ENCODE measurements at places on chromosomes 1 and 21.
A peak's percentile ranks its signal among the peaks of the same experiment; 100 is the strongest.

DNA sequence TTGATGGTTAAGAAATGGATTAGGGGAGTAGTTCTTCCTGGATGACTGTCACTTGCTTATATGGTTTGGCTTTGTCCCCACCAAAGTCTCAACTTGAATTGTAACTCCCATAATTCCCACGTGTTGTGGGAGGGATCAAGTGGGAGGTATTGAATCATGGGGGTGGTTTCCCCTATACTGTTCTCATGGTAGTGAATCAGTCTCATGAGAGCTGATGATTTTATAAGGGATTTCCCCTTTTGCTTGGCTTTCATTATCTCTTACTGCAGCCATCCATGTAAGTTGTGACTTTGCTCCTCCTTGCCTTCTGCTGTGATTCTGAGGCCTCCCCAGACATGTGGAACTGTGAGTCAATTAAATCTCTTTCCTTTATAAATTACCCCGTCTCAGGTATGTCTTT lies 1621.1 kb downstream of the MRPL39 start:
- no peak for DNase-seq

GRCh38 chr1:33001282-33001681 lies 35.4 kb downstream of the AK2 start:
- DNase-seq, result no peak

GRCh38 chr1:114632427-114632826 lies 37.4 kb downstream of the DENND2C start:
- DNase-seq, result no peak

DNA sequence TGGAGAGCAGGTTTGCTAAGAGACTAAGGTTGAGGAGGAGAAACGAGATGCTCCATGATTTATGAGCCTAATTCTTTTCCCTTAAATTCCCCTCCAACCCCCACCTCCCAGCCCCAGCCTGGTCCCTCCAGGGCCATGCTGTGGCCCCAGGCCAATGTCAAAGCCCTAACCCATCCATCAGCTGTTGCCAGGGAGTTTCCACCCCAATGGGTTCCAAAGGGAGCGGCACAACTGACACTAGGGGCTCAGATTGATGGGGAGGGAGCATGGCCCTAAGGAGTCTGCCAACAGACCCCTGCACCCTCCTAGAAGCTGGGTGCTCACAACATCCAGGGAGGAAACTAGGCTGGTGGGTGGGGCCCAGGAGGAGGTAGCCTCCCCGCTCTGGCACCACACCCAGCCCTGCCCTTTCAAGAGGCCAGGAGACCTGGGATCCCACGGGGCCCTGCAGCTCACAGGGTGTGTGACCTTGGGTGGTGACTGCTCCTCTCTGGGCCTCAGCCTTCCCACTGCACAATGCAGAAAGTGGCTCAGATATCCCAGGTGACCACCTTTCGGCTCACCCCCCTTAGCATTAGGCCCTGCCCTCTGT lies 12.9 kb downstream of the AHDC1 start:
- no peak for DNase-seq

GRCh38 chr1:37556712-37557196 lies at the start of gene DNALI1:
TSS of gene DNALI1 (plus strand) at chr1:37556940. CDS start at chr1:37556995, 55 bp downstream.
- no peak for DNase-seq

- DNase-seq, result no peak
Measured at GRCh38 chr1:159955456-159955855, 1.4 kb upstream of the SLAMF9 start.

GRCh38 chr1:78617615-78618026 lies 2.6 kb upstream of the IFI44L start:
- DNase-seq, result peak; percentile 49

- DNase-seq, result peak; percentile 72
Measured at GRCh38 chr1:117754061-117754969, 148.5 kb downstream of the TENT5C start.

- peak; percentile 97 for DNase-seq
Measured at GRCh38 chr1:203769505-203770343, 4.7 kb downstream of the LAX1 start.

- DNase-seq, result no peak
Measured at GRCh38 chr1:44707112-44707881, 23.7 kb downstream of the RNU5D-1 start.

DNA sequence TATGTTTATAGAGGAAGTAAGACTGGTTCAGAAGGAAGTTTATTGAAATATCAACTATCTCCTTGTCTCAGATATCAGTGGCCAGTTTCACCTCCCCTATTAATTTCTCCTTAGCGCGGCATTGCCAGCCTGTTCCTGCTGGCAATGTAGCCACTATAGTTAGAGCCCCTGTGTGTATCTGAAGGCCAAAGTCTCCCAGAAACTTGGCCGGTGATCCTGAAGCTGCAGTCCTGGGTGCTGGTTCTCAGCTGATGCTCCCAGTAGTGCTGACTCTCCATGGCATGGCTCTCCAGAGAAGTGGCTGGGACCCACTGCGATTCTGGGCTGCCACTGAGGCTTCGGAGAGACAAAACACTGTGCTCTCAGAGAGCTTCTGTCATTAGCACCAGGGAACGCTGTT lies 59.9 kb downstream of the TNN start:
- DNase-seq, result no peak

DNA sequence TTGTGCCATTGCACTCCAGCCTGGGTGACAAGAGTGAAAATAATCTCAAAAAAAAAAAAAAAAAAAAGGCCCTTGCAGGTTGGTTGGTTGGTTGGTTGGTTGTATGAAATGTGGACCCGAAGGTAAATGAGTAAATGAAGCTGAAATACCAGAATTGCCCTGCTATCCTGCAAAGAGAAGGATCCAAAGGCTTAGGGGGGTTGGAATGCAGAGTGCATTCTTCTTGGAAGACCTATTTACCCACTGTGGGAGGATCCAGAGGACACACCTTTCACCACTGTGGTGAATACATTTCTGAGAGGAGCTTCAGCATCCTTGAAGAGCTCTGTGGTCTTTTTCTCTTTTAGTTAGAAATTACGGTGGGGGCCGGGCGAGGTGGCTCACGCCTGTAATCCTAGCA lies 28.7 kb upstream of the EIF4G3 start:
- DNase-seq, result no peak

- peak; percentile 20 for DNase-seq
Measured at GRCh38 chr1:175072099-175072951, 4.7 kb downstream of the TNN start.

- no peak for DNase-seq
Measured at GRCh38 chr21:24197132-24197643, 1410.1 kb downstream of the MRPL39 start.

- DNase-seq, result no peak
Measured at GRCh38 chr1:58968360-58968952, 184.6 kb upstream of the JUN start.

- no peak for DNase-seq
Measured at GRCh38 chr1:7006996-7007871, 222.0 kb downstream of the CAMTA1 start.

DNA sequence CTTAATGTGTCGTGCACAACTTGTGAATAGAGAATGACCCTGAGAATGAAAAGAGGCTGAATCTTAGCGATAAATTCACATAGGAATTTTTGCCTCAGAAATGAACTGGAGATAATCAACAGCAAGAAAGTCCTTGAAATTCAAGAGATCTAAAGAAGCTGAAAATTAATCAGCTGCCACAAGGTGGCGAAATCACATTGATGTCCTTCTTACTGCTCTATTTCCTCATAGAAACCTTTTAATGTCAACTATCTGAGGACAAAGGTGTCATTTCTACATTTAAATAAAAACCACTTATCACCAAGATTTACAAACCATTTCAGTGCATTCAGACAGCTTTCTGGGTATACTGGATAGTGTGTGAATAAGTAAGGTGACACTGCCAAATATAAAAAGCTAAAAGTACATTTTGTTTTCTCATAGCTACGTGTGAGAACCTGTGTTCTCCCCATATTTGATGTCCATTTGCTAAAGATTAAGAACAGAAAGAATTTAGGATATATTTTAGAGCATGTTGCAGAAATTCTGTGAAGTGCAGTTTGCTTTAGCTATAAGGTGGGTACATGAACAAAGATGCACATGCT lies 485.3 kb upstream of the PTBP2 start:
- DNase-seq, result peak; percentile 78

GRCh38 chr1:164794356-164794755 lies 235.4 kb downstream of the PBX1 start:
- DNase-seq, result no peak

DNA sequence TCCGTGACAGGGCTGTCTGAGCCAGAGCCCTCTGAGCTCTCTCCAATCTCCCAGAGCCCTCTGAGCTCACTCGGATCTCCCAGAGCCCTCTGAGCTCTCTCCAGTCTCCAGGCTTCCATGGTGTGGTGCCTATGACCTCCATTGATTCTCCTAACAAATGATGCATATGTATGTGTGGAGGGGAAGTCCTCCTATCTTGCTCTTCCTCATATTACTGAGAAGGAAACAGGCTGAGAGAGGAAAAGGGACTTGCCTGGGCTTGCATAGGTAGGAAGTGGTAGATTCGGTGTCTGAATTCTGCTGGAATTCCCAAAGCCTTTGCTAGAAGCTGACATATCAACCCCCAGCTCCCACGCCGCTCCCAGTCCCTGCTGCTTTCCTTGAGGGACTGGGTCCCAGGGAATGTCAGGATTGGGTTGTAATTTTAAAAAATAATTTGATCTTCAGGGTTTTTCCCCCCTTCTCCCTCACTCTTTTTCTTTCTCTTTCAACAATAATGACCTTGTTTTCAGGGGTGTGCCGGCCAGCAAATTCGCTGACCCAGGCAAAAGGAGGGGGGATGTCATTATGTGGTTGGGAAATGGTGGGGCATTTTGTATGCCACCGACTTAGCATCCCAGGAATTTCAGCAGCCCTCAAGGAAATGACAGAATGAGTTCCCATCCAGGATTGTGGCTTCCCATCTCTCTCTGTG lies 42.3 kb upstream of the RUNX3 start:
- DNase-seq, result no peak

DNA sequence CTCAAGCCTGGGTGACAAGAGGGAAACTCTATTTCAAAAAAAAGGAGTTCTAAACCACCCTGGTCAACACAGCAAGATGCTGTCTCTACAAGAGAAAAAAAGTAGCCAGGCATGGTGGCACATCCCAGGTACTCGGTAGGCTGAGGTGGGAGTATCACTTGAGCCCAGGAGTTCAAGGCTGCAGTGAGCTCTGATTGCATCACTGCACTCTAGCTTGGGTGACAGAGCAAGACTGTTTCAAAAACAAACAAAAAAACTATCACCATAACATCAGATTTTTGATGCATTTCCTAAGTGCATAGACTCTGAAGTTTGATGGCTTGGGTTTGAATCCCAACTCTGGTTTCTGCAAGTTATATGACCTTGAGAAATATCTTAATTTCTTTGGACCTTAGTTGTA lies 9.6 kb downstream of the ELOA start:
- no peak for DNase-seq

DNA sequence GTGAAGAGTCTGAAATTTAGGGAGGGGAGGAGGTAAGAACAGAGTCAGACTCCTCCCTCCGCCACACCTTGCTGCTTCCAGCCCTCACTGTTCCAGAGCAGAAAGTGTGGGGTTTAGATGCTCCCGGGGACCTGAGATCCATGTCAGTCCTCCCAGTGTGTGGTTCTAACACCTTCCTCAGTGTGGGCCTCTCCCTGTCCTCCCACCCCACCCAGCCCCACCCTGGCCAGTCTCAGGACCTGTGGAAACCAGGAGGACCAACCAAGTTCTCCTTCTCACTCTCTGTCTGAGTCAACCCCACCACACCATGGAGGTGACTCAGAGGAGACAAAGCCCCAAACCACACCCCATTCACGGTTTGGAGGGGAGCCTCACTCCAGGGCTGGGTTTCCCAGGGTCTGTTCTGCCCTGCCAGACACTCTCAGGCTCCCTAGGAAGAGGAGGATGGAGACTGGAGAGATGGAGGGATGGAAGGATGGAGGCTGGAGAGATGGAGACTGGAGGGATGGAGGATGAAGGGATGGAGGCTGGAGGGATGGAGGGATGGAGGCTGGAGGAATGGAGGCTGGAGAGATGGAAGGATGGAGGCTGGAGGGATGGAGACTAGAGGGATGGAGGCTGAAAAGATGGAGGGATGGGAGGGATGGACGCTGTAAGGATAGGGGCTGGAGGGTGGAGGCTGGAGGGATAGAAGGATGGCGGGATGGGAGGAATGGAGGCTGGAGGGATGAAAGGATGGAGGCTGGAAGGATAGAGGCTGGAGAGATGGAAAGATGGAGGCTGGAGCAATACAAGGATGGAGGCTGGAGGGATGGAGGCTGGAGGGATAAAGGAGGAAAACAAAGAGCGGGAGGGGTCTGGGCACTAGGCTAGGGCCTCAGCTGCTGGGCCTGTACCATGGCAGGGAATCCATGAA lies 100.9 kb upstream of the RUNX3 start:
- DNase-seq, result no peak

Measured in NCI-H1694 (cell line).